HEK293T (cell line): ENCODE measurements at places on chromosomes 2 and 18.

DNA sequence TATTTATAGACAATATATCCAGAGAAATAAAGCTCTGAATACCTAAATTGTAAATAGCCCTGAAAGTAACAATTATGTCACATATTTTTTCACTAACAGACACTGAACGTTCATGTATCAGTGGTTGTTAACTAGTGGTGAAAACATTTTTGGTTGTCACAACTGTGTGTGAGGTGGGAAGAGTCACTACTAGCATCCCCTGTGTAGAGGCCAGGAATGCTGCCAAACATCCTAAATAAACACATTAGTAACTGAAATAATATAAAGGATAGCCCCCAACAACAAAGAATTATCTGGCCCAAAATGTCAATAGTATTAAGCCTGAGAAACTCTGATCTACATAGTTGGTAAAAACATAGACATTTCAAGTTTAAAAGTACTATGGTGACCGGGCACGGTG lies 64.5 kb downstream of the ROCK1 start:
- DNase-seq, result no peak

GRCh38 chr2:61707984-61708852 lies 145.6 kb downstream of the FAM161A start:
- DNase-seq, result no peak

- DNase-seq, result no peak
These were observed 25.2 kb upstream of the GPR55 start for GRCh38 chr2:230949966-230950873.

DNA sequence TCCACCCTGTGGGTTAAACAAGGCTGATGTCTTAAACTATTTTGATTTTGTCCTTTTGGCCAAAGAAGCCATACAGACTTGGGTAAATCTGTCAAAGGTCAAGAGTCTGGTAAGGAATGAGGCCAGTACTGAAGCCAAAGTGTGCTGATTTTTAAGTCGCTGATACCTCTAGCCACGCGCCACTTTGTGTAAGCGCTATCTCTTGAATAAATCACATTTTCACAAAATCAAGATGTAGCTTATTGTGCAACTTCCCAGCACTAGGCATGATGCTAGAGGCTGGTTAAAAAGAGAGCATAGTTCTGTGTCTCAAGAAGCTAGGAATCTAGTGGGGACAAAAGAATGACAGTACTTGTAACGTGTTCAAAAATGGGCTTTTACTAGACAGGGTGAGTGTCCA lies 510.6 kb upstream of the RAB6C start:
- no peak for DNase-seq

GRCh38 chr2:98356729-98357128 lies 10.5 kb downstream of the CNGA3 start:
- DNase-seq, result no peak

DNA sequence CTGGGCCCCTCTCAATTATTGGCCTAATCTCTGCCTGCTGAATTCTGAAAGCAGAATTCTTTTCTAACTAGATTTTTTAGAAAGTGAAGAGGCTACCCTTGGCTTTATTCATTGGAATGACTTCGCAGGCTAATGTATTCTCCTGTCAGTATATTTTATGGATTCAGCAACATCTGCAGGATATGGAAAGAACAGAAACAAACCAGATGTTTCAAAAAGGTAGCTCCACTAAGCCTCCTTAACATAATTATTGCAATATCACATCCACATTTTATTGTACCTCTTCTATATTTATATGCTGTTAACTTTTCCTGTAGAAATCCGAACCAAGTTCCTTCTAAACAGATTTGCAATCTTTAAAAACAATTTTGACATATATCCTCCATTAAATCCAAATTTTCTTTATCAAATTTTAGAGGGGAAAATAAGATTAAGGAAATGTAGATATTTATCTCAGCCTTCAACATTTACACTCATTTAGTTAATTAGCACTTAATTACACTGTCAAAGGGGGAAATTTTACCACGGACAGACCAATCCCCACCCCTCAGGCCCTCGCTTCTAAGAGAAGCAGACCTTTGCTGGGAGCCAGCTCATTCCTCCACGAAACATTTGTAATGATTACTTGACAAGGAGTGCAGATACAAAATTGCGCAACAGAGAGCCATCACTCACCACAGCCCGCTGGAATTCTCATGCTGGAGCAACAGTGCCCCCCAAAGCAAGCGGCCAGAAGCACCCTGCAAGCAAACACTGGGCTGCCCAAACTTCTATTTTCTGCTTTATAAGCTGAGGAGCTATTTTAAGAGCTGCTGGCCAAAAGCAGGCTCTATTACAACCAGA lies 253.4 kb downstream of the ETAA1 start:
- peak; percentile 65 for DNase-seq

- DNase-seq, result no peak
These were observed 49.9 kb downstream of the SNED1 start for GRCh38 chr2:241048149-241048948.

DNA sequence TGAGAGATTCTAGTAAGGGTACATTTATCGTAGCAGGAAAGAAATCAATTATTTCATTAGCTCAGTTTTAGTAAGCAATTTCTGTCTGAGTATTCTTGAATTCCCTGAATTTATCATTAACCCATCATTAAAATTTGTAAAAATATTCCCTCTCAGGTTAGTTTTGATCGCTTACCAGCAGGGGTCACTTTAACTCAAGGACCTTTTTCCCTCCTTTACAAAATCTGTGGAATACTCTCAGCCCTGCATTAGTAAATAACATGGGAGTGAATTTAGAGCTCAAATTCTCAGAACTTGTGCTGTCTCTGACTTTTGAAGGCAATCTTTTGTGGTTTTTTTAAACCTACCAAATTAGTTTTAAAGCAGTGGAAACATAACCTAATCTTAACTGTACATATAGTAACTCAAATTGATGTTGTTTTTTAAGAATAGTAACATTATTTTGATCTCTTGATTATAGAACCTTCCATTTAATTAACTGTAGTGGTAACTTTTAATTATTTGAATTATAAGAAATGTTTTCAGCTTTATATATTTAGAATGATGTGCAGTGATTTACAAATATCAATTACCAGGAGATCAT lies 97.2 kb downstream of the AGPS start:
- peak; percentile 22 for DNase-seq

DNA sequence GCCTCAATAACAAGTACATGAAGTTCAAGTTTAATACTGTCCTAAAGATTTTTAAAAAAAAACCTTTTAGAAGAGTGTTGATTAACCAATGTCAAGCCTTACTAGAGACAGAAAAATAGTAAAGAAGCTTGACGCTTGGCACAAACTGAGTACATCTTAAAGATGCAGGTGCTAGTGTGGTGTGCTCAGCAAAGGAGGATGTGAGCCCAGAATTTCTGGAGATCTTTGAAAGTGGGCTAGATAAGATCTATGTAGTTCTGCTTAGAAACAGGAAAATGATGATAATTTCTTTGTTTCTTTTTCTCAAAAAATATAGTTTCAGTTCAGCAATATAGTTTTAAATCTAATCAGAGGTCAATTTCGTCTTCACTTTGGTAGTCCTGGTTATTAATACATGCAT lies 118.3 kb upstream of the KLHL14 start:
- DNase-seq, result no peak

- no peak for DNase-seq
These were observed 20.1 kb downstream of the CTLA4 start for GRCh38 chr2:203887677-203888076.
